ENCODE measurements at places on chromosomes 6 and 20.

GRCh38 chr6:36340618-36341454, 4.1 kb upstream of the BNIP5 start:
- DNase-seq: peak; percentile 89

DNA sequence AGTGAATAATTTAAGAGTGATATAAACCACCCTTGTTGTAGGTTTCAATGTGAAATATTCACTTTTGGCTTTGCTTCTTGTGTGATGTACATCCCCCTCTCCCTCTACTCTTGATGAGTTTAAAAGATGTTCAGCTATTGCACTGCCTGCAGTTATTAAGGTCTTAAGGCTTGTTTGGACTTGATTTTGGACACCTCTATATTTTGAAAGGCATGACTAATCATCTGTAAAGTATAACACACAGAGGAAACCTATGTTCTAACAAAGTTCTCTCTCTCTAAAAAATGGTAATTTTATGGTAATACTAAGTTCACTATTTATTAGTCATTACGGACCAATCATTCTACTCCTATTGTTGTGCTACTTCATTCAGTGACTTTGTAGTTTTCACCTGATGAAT, 1719.9 kb downstream of the GRIK2 start:
- DNase-seq: no peak

DNA sequence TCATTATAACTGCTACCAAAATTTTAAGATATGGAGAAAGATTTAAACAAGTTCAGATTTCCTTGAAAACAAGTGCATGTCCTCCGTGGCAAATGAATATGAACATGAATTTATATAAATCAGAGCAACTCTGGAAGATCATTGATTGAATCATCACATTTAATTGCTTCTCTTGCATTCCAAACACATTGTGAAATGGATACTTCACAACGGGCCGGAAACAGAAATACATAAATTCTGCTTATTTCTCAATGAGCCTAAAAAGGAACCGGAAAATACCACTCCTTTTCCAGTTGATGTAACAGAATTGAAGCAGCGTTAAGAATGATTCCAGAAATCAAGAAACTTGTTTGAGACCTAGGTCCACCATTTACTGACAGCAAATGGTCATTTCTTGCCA, 134.6 kb upstream of the BTN3A2 start:
- DNase-seq: no peak

- DNase-seq: no peak
Observed at GRCh38 chr6:30196376-30196775, 16.8 kb downstream of the TRIM26 start.

- DNase-seq: no peak
Observed at GRCh38 chr6:112279031-112279935, 24.9 kb upstream of the LAMA4 start.

DNA sequence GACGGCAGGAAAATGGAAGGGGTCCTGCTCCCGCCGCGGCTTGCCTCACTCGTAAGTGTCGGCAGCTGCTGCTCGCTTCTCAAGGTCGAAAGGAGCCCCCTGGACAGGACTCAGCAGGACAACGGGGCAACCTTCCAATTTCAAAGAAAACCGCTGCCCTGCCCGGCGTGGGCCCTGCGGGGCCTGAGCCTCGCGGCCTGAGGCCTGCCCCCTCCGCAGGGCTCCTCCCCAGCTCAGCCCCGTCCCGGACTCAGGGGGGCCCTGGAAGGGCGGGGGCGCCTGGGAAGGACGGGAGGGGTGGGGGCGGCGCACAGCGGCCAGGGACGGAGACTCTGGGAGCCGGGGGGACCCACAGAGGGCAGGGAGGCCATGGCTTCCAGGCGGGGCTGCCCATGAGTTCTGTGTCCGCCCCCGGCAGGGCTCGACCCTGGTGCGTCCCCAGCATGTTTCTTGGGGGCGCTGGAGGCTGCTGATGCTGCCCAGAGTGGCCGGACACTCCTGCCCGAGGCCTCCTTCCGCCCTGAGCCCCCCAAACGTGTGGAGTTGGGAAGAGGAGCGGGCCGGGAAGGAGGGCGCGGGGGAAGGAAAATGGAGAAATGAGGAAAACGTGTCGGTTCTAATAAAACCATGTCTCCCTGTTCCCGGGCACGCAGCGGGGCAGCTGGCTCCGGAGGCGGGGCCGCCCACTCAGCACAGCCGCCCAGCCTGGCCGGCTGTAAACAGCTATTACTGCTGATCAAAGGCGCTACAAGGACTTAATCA, 114.6 kb downstream of the DLL1 start:
- DNase-seq: no peak

- no peak for DNase-seq
Observed at GRCh38 chr20:46674253-46675083, 14.8 kb downstream of the TP53RK start.

- no peak for DNase-seq
Observed at GRCh38 chr6:21752054-21752811, 158.7 kb downstream of the SOX4 start.

GRCh38 chr20:13236990-13237720, 16.1 kb downstream of the ISM1 start:
- DNase-seq: no peak

DNA sequence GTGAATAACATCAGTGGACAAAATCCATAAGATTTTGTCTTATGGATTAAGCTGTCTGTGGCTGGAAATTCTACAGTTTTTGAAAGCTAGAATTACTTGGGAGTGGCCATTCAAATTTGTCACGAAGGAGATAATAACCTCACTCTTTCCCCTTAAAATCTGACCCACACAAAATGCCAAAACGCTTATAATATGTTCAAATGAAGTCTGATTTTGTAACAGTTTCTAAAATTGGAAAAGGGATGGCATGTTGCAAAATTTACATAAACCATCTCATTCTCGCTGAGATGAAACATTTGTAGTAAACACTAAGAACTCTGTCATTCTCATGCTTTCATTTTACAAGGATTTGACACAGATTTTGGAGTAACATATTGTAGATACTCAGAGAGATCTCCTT, 112.7 kb downstream of the GJA1 start:
- no peak for DNase-seq

DNA sequence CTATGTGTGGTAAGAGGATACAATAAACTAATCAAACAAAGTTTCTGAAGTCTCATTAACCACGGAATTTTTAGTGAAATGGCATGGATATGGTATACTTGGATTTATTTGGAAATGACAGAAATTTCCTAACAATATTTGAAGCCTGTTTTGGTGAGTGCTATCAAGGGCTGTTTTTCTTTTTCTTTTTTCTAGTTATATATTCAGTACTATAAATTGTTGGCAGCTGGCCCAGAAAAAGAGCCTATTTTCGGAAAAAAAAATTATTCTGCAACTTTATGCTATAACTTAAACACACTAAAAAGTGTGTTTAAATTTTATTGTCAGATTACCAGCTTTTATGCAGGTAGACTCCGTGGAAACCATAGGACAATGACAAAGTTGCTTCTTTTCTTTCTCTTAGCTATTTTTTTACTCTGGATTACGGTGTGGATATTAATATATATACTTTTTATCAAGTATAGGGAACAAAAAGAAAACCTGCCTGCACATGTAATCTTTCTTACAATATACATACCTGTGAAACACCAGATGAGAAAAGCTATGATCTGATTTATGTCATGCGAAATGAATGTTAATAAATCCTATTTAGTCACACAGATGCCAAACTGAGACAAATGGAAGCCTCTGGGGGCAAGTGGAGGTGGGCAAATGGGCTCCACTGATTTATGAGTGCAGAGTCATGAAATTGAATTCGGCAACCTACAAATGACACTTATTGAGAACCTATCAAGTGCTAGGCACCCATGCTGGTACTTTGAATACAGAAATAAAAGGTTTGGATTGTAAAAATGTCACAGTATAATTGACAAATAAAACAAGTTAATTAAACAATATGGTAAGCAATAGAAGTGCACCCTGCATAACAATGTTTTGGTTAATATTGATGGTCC, 919.5 kb upstream of the FLRT3 start:
- DNase-seq: no peak

GRCh38 chr6:72619883-72620696, 1.8 kb upstream of the KCNQ5 start:
- DNase-seq: peak; percentile 56

- DNase-seq: no peak
Observed at GRCh38 chr6:150452428-150453243, 83.8 kb downstream of the IYD start.

DNA sequence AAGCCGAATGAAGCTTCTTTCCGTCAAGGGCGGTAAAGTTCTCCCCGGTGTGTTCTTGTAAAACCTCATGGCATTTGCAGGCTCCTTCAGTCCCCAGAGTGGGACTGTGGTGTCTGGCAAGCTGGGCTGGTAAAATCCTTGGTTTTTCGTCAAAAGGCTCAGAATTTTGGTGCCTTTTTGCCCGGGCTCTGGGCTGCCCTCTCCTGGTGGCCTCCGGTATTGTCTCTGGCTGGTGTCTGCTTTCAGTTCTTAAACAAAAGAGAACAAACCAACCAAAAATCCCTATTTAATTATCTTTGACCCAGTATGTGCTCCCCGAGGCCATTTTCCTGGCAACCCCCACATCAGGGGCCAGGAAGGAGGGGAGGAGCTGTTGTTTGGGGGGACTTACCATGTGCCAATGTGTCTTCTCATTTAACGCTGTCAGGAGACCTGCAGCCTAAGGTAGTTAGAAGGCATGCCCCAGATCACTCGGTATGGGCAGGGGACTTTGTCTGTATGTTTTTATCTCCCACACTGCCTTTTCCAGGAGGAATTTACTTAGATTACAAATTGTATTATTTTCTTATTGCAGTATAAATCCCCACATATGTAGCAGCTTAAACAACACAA, 11.1 kb downstream of the CDH4 start:
- peak; percentile 60 for DNase-seq
